Stimulated activated CD4-positive, alpha-beta T cell treated with anti-CD3 and anti-CD28 coated beads, Interleukin-2, amount 100 ng/mL, for 24 hours (primary cell): ENCODE measurements at places on chromosomes 12 and 14.

DNA sequence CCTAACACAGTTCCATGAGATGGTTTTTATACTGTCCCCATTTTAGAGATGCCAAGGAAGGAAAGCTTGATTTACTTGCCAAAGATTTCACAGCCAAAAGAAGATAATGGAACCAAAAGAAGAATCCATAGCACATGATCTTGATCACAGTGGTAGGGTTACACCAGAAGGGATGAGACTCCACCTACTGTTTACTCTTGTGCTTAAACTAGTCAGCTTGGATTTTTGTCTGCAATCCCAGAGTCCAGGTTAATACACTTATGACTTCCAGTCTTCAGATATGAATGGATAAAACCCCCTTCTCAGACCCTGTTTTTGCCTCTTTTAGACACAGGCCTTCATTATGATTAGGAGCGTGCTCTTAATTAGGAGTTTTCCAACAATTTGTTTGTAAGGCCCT lies 454.2 kb downstream of the AEBP2 start:
- no peak for DNase-seq

GRCh38 chr12:120678572-120678971 lies 8.4 kb upstream of the MLEC start:
- DNase-seq: no peak

DNA sequence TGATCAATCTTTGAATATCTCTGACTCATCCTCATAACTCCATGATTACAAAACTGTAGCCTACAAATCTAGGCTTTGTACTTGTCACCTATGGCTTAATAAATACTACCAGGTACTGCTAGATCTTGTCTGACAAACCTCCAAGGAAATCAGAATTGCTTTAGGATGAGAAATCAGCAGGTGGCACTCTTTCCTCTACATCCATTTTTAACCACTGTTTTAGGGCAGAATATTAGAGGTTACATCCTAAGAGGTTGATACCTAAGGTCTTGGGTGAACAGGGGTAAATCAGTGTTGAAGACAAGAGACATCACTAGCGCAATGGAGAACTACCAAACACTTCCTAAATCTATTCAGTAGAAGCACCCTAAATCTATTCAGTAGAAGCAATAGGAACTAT lies 63.1 kb upstream of the SOX5 start:
- no peak for DNase-seq

DNA sequence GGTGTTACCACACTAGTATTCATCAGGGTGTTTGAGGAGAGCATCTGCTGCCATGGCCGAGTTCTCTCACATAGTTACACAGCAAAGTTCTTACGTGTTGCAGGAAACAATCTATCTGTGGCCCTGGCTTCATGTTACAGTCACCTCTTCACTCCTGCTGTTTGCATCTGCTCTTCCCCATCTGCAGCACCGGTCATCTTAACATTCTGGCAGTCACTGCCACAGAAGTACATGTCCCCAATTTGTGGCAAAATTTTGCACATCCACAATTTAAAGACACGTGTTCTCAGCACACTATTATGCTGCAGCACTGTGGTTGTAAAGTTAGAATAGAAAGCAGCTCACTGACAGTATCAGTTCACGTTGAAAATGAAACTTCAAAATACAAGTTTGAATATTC lies 23.2 kb downstream of the MAPK1IP1L start:
- DNase-seq: no peak

- peak; percentile 80 for DNase-seq
These were observed 5.8 kb upstream of the SLC48A1 start for GRCh38 chr12:47767216-47767724.

- no peak for DNase-seq
These were observed 11.6 kb downstream of the OTX2 start for GRCh38 chr14:56798447-56799342.

- DNase-seq: no peak
These were observed 127.4 kb upstream of the G2E3 start for GRCh38 chr14:30431552-30431951.

DNA sequence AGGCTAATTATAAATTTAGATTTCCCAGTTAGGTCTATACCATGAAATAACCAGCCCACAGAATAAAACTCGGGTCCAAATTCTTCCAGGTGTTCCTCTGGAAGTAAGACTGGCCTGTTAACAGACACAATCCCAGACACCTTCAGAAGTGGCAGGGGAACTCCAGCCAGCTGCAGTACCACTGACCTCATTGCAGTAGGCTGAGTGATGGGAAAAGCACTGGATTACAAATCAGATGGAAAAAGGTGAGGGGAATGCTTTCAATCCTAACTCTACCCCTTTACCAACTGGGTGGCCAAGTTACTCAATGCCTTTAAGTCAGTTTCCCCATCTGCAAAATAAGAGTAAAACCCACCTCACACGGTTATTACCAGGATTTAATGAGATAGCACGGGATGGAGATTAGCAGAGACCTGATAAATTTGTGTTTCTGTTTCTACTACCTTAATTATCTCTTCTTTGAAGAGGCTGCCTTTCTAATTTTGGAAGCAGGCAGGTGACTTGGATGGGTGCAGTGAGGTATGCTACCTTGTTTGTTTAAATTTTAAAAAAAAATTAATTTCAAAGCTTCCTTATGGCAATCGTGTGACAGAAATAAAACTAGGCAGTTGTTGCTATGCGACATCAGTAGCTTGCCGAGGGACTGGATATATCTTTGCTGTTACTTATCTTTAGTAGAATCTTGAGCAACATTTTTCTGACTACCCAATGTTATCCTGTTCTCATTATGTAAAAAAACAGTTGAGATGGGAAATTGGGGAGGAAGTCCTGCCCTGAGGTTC lies 167.3 kb upstream of the GRIN2B start:
- no peak for DNase-seq

DNA sequence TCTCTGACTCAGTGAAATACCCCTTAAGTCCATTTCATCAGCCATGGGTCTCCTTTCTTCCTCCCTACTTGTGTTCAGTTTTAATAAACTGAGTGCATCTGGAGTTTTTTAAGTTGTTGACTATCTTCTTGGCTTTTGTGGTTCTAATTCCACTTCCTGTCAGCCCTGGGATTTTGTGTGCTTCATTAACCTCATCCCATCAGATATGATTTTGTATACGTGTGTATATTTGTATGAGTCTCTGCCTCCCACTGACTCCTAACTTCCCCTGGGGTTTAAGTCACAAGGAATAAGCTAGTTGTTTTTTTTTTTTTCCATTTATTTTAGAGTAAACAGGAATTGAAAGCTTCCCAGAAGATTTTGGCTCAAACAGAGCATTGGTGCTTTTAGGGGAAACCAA lies 62.7 kb downstream of the TTLL5 start:
- DNase-seq: no peak

- no peak for DNase-seq
These were observed 31.9 kb upstream of the OSBPL8 start for GRCh38 chr12:76591476-76591875.

- no peak for DNase-seq
These were observed 5.1 kb upstream of the SLC38A2 start for GRCh38 chr12:46377678-46378077.

GRCh38 chr12:121614872-121615467 lies 11.4 kb upstream of the ORAI1 start:
- DNase-seq: no peak

DNA sequence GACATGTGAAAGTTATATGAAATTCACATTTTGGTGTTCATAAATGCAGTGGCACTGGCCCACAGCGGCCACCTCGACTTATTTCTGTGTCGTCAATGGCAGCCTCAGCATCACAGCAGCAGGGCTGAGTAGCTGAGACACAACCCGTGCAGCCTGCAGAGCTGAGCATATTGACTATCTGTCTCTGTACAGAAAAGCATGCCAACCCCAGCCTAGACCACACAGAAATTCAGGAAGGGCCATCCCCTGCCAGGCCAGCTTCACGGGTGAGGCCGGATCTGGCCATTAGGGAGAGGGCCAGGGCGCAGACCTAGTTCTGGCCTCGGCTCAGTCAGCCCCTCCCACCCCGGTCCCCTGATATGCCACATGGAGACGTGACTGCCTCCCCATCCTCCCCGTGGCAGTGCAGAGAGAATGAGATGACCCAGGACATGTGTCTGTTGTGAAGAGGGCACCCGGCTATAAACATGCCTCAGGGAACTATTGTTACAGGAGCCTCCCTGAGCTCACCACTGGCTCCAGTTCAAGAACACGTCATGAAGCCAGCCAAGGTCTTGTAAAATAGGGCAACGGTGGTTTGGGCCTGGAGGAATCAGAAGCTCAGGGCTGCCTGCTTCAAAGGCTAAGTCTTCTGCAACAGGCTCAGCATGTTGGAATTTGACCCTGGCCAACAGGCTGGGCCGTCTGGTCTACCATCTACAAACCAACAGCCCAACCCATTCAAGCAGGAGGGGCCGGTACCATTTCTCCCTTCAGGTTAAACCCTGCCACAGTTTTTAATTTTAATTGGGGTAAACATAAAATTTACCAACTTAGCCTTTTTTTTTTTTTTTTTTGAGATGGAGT lies 25.5 kb downstream of the SCARB1 start:
- no peak for DNase-seq

GRCh38 chr14:64775081-64775777 lies 71.0 kb downstream of the PLEKHG3 start:
- no peak for DNase-seq

DNA sequence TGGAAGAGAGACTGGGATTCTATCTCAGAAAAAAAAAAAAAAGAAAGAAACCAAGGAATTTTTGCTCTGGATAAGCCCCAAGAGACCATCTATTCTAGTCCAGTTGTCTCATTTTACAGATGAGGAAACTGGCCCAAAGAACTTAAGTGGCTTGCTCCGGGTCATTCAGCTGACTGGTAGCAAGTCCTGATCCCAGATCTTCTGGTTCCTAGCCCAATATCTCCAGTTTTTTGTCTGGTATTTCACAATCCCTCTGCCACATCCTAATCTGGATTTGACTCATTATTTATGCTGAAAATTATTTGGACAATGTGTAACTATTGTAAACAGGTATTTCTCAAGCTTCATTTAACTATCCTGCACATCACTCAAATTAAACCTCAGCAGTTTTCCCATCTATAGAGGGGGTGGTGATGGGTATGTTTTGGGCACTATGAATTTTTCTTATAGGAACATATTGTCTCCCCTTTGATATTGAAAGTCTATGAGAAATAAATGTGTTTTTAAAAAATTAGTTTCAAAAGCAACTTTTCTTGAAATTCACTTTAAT lies 43.4 kb downstream of the PPP2R5E start:
- DNase-seq: no peak

DNA sequence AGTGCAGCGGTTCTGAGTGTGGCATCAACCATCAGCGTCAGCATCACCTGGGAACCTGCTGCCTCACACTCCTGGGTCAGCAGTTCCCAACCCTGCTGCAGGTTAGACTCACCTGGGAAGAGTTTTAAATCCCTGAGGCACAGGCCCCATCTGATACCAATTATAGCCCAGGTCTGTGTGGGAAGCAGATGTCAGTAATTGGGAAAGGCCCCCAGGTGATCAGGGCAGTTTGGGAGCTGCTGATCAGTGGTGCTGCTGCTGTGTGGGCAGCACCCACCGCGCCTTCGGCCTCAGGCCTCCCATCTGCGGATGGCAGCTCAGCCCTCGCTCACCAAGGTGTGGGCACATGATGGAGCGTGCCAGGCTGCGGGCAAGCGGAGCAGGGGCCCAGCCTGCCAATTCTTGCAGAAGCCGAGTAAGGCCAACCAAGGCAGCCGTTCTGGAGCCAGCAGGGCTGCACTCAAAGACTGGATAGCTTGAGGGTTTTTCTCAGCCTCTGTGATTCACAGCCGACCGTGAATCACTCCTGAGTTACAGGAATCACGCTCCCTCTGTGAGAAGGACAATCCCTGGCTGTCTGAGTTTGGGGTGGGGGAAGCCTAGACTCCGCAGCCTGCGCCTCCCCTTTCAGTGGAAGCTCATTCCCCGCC lies 155.6 kb upstream of the SFSWAP start:
- no peak for DNase-seq

DNA sequence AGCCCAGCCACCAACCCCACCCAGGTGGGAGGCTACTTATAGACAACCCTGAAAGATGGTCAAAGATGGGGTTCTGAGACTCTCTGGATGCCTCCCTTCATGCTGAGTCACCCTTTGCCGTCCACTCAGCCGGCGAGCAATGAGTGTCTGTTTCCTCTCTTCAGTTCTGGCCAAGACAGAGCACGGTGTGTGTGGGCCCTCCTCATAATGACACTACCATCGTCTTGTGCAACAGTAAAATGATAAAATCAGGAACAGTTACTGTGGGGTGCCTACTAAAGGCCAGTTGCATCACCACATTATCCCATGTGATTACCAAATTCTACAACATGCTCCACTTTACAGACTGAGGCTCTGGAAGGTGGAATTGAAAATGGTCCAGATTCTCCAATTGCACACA lies 7.0 kb upstream of the BDKRB1 start:
- no peak for DNase-seq

- no peak for DNase-seq
These were observed 357.7 kb downstream of the CACNA1C start for GRCh38 chr12:2410496-2410895.

DNA sequence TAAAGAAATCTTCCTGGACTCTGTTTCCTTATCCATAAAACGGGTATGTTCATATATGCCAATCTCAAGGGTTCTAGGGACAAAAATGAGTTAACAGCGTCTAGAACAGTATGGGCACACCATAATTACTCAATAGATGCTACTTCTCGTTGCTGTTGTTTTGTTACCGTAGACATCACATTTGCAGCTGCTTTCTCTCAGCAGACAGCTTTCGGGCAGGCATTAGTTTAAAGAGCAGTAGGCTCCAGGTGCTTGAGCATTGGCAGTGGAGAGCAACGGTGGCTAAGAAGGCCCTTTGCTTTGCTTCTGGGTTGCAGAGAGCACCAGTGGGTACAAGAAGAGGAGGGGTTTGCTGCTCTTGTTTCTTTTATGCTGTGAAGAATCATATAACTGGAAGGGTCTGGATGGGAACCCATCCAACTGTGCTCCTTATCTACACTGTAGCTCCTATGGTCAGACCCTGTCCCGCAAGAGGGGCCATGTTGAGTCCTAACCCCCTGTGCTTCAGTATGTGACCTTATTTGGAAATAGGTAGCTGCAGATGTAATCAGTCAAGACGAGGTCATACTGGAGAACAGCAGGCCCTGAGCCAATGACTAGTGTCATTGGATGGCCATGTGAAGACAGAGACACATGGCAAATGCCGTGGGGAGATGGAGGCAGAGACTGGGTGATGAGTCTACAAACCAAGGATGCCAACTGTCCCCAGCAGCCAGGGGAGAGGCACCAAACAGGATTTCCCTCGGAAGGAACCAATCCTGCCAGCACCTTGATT lies 120.0 kb downstream of the RBM19 start:
- no peak for DNase-seq

GRCh38 chr12:31035967-31036665 lies 37.5 kb upstream of the DDX11 start:
- no peak for DNase-seq

- no peak for DNase-seq
These were observed 140.8 kb downstream of the TTC7B start for GRCh38 chr14:90675399-90675798.

- no peak for DNase-seq
These were observed 89.8 kb upstream of the MAP1LC3B2 start for GRCh38 chr12:116469344-116469743.

DNA sequence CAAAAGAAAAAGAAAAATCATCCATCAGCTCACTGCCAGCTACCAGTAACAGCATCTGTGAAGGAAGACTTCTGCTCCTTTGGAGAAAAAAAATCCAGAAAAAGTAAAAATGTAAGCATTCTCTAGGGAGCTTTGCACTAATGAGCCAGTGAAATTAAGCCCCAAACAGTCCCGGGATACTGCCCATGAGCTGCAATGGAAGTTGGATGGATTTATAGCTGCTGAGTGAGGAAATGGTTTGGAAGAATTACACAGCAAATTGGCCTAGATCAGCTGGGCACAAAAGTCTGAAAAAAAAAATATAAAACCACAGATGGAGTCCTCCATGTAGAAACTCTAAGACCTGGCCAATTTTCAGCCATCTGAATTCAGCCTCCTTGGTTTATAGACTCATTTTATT lies 462.9 kb upstream of the USP15 start:
- no peak for DNase-seq
